ENCODE measurements at places on chromosomes 5 and 9.

GRCh38 chr5:174378121-174378874 is 332.8 kb downstream of the NSG2 start:
- DNase-seq: no peak

GRCh38 chr9:124222918-124223720 is 34.6 kb upstream of the NEK6 start:
- no peak for DNase-seq

- no peak for DNase-seq
Measured at GRCh38 chr5:134397196-134397595, 14.5 kb downstream of the CDKN2AIPNL start.

DNA sequence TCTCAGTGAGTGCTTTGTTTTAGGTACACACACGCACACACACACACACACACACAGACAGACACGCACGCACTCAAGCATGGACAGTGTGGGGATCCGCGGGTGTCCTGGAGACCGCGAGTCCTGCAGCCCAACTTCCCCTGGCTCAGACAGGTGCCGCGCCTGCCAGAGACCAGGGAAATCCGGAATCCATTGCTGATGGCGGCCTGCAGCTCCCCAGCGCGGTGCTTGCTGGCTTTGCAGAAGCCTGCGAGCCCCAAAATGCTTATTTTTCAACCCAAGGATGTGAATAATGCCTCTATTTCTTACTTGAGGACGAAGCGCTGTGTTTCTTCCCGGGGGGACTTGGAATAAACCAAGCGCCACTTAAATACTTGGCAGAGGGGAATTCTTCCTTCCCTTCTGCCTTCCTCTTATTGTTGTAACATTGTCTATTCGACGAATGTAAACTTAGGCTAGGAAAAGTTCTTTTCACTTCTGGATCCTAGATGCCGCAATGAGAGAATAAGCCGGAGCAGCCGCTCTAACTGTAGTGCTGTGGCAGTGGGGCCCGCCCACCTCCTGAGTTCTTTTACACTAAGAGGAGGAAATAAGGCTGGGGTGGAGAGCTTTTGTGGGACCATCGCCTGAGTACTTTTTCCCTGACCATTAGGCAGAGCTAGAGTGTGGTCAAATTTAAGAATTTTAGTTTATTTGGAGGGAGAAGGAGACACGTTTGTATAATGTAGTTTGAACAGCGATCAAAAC is 802 bp downstream of the ITGA2 start:
- DNase-seq: peak; percentile 17

DNA sequence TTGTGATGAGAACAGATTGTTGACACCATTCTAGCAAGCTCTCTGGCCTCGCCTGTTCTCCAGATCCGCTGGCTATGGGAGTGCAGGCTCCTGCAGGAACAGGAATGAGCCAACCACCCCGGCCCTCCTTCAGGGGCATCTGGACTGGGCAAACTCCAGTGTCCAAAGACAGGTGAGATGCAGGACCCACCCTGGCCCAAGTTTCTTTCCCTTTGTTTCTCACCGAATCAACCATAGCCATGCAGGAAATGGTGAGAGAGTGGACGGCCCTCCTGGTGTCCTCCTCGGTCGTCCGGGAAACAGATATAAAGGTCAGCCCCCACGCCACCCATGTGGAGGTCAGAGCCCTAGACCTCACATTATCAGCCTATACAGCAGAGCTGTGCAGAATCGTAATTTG is 108.6 kb upstream of the IRX2 start:
- DNase-seq: no peak
